ENCODE measurements at places on chromosomes 1 and 21.

- DNase-seq = no peak
These were observed 213.1 kb upstream of the USP24 start for GRCh38 chr1:55428231-55428630.

GRCh38 chr21:21952566-21952965 lies 954.4 kb downstream of the NCAM2 start:
- DNase-seq = no peak

DNA sequence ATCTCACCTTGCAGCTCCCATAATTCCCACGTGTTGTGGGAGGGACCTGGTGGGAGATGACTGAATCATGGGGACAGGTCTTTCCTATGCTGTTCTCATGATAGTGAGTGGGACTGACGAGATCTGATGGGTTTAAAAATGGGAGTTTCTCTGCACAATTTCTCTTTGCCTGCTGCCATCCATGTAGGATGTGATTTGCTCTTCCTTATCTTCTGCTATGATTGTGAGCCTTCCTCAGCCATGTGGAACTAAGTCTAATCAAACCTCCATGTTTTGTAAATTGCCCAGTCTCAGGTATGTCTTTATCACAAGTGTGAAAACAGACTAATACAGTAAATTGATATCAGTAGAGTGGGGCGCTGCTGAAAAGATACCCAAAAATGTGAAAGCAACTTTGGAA lies 195.7 kb downstream of the SLC44A5 start:
- no peak for DNase-seq

- DNase-seq = no peak
These were observed 18.5 kb downstream of the SLC66A1 start for GRCh38 chr1:19330449-19331135.

DNA sequence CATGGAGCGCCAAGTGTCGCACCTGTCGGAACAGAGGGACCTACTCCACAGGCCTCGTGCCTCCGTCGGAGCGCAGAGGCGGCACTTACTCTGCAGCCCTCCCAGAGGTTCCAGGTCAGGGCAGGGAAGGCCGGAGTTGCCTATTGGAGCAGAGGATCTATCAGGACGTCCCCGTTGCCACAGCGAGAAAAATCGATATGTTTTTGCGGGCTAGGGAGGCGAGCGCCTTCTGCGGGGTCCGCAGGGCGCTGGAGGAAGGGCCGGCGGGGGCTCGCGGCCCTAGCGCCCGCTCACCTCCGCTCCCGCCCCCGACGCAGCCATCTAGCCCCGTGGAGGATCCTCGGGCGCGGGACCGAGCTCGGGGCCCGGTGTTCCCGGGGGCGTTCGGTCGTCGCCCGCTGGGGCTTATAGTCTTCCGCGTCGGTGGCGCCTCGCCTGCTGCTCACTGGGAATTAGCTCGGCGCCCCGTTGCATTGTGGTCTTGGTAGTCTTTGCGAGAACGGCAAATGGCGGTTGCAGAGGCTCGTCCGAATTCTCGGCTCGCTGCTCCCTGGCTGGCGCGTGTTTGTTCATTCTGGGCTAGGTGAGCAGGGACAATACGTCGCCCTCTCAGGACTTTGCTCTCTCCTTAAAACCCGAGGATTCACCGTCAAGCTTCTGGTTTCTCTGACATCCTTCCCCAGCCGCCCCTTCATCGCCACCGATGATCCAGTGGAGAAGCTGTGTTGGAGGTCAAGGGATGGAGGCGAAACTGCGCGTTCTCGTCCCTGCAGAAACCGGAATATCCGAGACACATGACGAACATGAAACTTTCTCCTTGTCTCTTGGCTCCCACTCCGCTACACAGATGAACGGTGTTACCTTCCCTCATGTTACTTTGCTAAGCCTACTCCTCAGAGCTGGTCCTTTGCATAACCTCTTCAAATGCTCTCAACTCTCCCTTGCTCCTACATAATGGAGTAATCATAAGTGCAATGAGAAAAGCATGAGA lies at the start of gene JTB:
Gene JTB (minus strand): TSS at position 425 of the 991 bp plus-strand sequence. CDS start 422 bp downstream, at position 3.
- DNase-seq = peak; percentile 92

GRCh38 chr21:45880097-45881068 lies 101.2 kb upstream of the COL6A1 start:
- DNase-seq = peak; percentile 81

- peak; percentile 77 for DNase-seq
These were observed 305.4 kb downstream of the TTLL7 start for GRCh38 chr1:83693427-83694126.

GRCh38 chr1:21042929-21043605 lies 133.6 kb downstream of the EIF4G3 start:
- peak; percentile 85 for DNase-seq

- DNase-seq = no peak
These were observed 189.3 kb upstream of the EDN2 start for GRCh38 chr1:41673806-41674205.

DNA sequence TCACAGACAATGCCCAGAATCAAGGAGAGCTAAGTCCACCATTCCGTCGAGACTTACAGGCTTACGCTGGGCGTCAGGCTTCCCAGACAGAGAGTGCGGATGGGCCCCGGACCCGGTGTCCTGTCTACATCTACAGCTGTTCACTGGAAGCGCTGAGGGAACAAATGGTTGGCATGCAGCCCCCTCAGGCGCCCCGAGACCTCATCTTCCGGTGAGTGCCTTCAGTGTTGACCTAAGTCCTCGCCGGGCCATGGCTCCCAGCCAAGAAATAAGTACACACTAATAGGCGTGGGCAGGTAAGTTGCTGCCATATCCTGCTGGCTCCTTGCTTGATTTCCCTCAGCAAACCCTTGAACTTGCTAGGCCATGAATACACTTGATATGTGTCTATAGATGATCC lies 26.2 kb downstream of the HYI start:
- no peak for DNase-seq

DNA sequence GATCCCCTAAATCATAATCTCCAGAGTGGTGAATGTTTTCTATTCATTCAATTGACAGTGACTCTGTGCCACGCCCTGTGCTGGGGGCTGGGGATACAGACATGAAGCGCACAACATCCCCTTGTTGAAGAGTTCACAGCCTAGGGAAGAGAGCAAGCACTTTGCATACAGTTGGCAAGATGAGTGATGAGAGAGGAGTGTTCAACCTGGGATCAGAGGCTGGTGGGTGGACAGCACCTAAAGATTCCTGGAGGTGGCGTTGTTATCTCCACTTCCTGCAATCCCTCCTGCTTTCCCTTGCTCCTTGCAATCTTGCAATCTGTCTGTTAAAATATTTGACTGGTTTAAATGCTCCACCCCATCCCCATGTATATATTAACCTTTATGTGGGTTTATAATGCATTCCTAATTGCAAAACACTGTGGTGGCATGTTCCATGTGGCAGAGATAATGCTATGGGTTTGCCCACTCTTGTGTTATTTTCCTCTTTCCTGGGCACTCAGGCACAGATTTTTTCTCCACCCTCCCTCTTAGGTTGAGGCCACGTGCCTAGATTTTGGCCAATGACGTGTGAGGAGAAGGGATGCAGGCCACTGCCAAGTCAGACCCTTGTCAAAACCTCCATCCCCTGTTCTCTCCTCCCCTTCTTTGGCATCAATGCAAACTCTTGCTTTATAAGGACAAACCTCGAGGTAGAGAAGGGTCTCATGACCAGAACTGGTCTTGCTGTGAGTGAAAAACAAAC lies 36.2 kb upstream of the GADD45A start:
- no peak for DNase-seq

- no peak for DNase-seq
These were observed 105.7 kb upstream of the KCNJ15 start for GRCh38 chr21:38151021-38151645.

- no peak for DNase-seq
These were observed 90.9 kb downstream of the MAN1C1 start for GRCh38 chr1:25707280-25708016.

DNA sequence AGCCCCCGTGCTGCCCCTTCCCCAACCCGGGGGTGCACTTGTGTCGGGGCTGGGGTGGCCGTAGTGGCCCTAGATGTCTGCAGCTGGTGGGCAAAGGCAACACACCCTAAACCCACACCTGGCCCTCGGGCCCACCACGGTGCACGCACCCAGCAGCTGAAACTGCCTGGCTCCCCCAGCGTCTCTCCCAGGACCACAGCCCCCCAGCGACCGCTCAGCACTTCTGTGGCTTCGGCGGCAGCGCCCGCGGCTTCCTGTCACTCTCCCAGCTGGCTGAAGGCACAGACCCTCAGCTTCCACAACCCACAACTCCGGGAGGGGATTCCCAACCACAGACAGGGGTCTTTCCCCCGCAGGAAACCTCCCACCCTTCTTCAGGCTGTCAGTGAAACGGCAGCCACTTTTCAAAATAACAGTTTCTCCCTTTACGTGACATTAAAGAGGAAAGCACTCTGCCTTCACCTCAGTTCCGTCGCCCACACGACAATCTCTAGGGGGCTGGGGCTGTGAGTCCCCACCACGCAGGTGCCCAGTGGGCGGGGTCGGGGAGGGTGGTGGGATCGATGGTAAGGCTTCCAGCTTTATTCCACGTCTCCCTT lies 40.7 kb upstream of the COL6A2 start:
- DNase-seq = no peak

DNA sequence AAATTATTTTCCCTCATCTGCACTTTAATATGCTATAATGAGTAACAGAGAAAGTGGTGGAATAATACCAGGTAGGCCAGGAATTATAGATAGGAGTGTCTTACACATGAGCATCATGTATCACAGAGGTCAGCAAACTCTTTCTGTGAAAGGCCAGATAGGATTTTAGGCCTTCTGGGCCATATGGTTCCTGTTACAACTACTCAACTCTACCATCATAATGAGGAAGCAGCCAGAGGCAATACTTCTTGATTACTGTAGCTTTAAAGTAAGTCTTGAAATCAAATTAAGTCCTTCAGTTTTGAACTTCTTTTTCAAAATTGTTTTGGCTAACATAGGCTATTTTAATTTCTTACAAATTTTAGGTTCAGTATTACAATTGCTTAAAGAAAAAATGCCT lies 32.1 kb upstream of the IGSF3 start:
- no peak for DNase-seq

GRCh38 chr1:151012684-151013471 lies 4.6 kb downstream of the PRUNE1 start:
- DNase-seq = peak; percentile 36

- peak; percentile 69 for DNase-seq
These were observed 72.6 kb downstream of the DOP1B start for GRCh38 chr21:36229181-36229580.

GRCh38 chr1:3903141-3904005 lies 3.3 kb upstream of the C1orf174 start:
- DNase-seq = no peak

GRCh38 chr1:209529233-209529632 lies 54.3 kb upstream of the CAMK1G start:
- no peak for DNase-seq

- peak; percentile 48 for DNase-seq
These were observed 18.8 kb downstream of the RGS13 start for GRCh38 chr1:192654591-192655251.

DNA sequence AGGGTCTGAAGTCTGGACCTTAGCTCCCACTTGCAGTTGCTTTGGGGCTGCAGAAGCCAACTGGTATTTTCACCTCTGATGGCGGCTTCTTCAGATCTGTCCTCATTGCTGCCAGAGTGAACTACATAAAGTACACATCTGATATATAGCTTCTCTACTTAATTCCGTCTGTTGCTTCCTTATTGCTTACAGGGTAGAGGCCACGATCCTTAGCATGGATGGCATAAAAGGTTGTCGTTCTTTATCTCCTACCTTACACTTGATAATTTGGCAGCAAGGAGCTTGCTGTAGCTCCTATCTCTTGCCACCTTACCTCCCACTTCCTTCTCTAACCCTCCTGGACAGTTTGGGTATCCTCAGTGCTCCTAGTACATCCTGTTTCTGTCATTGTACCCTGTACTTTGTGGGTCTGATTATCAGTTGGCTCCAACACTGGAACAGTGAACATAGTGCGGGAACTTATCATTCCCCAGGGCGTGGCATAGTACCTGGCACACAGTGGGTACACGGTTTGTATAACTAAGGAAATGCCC lies 30.9 kb upstream of the NBL1 start:
- DNase-seq = no peak

GRCh38 chr1:154998201-154998780 lies 4.3 kb upstream of the ZBTB7B start:
- no peak for DNase-seq

GRCh38 chr1:84668185-84668584 lies 22.1 kb downstream of the SSX2IP start:
- DNase-seq = no peak

GRCh38 chr1:20632386-20632785 lies 872 bp upstream of the PINK1 start:
- no peak for DNase-seq

DNA sequence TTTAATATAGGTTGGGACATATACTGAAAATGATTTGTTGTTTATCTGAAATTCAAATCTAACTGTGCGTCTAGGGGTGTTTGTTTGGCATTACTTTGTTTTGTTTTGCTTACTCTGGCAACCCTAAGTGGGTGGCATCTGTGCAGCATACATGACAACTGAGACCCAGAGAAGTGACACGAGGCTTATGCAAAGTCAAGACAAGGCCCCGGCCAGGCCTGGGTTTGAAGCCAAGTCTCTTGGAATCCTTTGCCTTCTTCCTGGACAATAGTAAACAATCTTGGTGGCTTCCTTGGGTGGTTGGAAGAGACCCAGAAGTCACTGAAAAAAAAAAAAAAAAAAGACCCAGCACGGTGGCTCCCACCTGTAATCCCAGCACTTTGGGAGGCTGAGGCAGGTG lies 197.6 kb upstream of the TMEM51 start:
- no peak for DNase-seq

GRCh38 chr21:42567214-42567555 lies 53.5 kb downstream of the SLC37A1 start:
- DNase-seq = no peak

DNA sequence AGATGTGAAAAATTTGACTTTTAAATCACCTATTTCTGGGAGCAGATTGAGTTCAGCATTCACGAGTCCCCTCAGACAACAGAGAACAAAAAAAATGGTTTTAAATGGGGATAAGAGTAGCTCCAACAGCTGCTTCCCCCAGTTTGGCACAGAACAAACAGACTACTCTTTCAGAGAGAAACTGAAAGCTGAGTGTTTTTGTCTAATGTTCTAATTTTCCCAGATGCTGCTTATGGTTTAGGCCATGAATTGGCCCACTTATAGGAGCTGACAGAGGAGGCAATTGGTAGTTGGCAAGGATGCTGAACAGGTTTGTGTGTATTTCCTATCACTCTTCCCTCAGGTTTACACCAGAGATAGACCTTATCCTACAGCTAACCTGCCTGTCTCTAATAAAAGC lies 1637.4 kb upstream of the PRMT6 start:
- DNase-seq = no peak

All from astrocyte of the hippocampus (primary cell).